Activated CD4-positive, alpha-beta memory T cell treated with anti-CD3 and anti-CD28 coated beads, Interleukin-2, amount 10 ng/mL, durations not matched to agents 7 days and 5 days (primary cell): ENCODE measurements at places on chromosomes 7 and 10.
A peak's percentile ranks its signal among the peaks of the same experiment; 100 is the strongest.

DNA sequence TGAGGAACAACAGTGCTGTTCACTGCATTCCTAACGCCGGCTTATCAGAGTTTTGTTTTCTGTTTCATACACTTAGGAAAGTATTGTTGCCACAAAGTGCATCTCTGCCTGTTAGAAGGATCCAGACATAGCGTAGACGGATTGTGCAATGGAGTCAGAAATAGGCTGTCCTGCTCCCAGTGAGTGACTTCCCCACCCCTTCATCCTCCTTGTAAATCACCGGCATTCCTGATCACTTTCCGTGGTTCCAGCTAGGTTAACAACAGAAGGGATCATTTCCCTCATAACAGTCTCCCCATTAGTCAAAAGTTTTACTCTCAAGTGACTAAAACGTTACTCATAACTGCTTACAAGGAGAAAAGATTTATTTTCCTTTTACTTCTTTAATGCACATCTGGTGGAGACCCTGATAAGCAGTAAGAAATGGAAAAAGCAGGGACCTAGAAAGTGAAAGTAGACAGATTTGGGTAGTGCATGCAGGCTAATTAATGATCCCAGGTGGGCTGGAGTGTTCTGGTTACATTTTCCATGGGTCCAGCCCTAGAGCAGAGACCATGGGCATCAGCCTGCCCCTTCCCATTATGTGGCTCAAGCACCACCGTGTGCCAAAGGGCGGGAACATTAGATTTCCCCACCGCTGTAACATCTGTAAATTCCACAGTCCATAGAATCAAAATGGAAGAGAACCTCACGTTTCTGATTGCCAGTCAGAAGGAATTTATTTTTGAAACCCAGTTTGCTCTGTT lies 395.1 kb upstream of the GALNT17 start:
- no peaks in the 10 kb centered on the region for H3K27me3 ChIP-seq
- peaks cover 2% of the 10 kb centered on the region for H3K36me3 ChIP-seq
- H3K4me1 ChIP-seq, result peaks cover 13% of the 10 kb centered on the region
- no peak overlapping the region for H3K4me3 ChIP-seq
- no peak for DNase-seq

- no peak overlapping the region for H3K27ac ChIP-seq
- H3K36me3 ChIP-seq, result peaks cover 3% of the 10 kb centered on the region
- no peaks in the 10 kb centered on the region for H3K4me1 ChIP-seq
- DNase-seq, result no peak
- no peaks in the 10 kb centered on the region for H3K27me3 ChIP-seq
These were observed 25.5 kb upstream of the RGS10 start for GRCh38 chr10:119567978-119568377.

GRCh38 chr7:37429435-37429791 lies 19.3 kb downstream of the ELMO1 start:
- DNase-seq, result no peak
- H3K27ac ChIP-seq, result no peak overlapping the region
- H3K4me3 ChIP-seq, result no peak overlapping the region

DNA sequence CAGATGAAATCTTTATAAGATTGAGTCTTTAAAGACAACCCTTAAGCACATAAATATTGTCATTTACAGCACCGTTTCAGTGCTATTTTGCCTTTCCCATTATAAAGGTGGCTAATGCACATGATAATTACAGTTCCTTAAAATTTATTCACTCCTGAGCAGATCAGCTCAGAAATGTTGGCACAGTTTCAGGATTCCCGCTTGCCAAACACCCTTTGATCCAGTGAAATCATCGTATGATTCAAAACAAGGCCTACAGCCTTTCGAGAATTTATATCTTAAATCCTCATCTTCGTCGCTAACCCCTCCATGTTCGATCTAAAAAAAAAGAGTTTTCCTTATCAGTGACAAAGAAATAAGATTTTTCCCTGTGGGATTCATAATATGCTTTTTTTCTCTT lies 14.1 kb upstream of the SOSTDC1 start:
- H3K4me3 ChIP-seq, result no peak overlapping the region
- H3K27me3 ChIP-seq, result peaks cover 7% of the 10 kb centered on the region

DNA sequence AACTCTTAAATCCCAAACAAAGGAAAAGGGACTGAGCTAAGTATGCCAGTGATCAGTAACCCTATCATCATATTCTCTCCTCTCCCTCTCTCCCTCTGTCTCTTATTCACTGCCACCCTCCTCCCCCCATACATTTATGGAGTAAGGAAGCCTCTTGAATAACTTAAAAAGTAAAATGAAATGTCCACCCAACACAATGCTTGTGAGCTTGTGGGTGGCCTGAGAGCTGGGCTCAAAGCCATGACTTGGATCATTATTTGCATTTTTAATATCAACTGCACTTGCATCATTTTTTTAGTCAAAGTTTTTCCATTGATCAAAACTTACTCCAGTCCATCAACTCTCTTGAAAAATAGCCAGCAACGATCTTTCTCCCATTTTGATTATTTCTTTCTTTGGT lies 46.8 kb downstream of the FAM107B start:
- no peak overlapping the region for H3K4me3 ChIP-seq
- H3K36me3 ChIP-seq, result no peaks in the 10 kb centered on the region
- H3K4me1 ChIP-seq, result peaks cover 12% of the 10 kb centered on the region
- DNase-seq, result no peak

GRCh38 chr7:37467002-37467401 lies 18.3 kb upstream of the ELMO1 start:
- peaks cover 5% of the 10 kb centered on the region for H3K36me3 ChIP-seq
- no peak overlapping the region for H3K27ac ChIP-seq
- peaks cover 4% of the 10 kb centered on the region for H3K4me1 ChIP-seq

DNA sequence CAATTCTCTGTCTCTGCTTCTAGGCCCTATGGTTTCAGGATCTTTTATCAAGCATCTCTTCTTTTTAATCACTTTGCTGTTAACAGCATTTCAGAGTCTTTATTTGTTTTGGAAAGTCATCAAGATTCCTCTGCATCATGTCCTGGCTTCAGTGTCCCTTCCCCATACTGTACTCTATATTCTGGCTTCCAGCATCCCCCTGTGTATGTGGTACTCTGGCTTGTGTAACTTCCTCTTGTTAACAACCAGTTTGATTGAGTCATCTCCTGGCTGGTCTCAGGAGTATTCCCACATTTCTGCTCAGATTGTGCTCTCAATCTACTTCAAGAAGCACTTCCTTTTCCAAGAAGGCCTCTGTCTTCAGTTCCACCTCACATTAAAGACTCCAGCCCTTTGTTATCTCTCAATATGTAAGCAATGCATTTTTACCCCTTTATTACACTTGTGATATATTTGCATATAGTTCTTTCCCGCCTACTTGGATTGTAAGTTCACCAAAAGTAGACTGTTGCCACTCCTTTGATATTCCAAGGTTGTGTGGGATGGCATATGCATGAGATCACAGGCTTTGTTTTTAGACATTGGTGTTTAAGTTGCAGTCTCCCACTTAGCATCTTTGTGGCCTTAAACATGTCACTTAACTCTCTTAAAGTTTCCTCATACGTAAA lies 15.1 kb upstream of the ATE1 start:
- no peak overlapping the region for H3K27ac ChIP-seq
- peaks cover 4% of the 10 kb centered on the region for H3K27me3 ChIP-seq
- DNase-seq, result no peak
- H3K4me3 ChIP-seq, result no peak overlapping the region

DNA sequence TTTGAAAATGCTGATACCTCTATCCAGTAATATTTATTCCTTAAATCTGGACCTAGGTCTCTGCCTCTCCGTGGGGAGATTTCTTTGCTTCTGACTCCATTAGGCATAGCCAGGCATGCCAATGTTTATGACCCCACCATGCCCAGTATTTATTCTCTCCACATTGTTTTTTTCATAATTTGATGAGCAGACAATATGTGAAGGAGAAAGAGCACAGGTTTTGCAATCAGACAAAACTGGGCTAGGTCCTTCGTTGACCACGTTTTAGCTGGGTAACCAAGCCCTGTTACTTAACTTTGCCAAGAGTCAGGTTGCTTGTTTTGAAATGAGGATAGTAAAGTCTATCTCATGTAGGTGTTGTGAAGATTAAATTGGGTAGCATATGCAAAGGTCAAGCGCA lies 21.6 kb upstream of the PRPS1L1 start:
- no peak for DNase-seq
- H3K36me3 ChIP-seq, result no peaks in the 10 kb centered on the region
- H3K4me1 ChIP-seq, result no peaks in the 10 kb centered on the region
- no peaks in the 10 kb centered on the region for H3K27me3 ChIP-seq
- H3K27ac ChIP-seq, result no peak overlapping the region
- H3K4me3 ChIP-seq, result no peak overlapping the region

GRCh38 chr7:96045919-96046318 lies 273.6 kb downstream of the DYNC1I1 start:
- H3K36me3 ChIP-seq, result no peaks in the 10 kb centered on the region
- H3K4me1 ChIP-seq, result no peaks in the 10 kb centered on the region
- H3K4me3 ChIP-seq, result no peak overlapping the region

DNA sequence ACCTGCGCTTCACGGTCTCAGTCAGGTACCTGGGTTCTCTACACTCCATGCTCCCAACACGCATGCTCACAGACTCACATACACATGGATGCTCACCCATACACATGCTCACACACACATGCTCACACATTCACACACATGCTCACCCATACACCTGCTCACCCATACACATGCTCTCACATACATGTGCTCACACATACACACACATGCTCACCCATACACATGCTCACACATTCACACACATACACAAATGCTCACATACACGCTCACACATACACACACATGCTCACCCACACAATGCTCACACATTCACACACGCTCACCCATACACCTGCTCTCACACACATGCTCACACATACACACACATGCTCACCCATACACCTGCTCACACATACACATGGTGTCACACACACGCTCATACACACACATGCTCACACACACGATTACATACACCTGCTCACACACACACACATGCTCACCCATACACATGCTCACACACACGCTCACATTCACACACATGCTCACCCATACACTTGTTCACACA lies 119.9 kb downstream of the PAXIP1 start:
- no peak for DNase-seq
- no peak overlapping the region for H3K27ac ChIP-seq
- no peaks in the 10 kb centered on the region for H3K4me1 ChIP-seq
- no peaks in the 10 kb centered on the region for H3K36me3 ChIP-seq

GRCh38 chr10:4939224-4940072 lies 23.8 kb upstream of the AKR1C1 start:
- no peaks in the 10 kb centered on the region for H3K36me3 ChIP-seq
- H3K27me3 ChIP-seq, result peaks cover 2% of the 10 kb centered on the region
- H3K4me1 ChIP-seq, result peaks cover 3% of the 10 kb centered on the region
- no peak for DNase-seq
- H3K27ac ChIP-seq, result no peak overlapping the region

GRCh38 chr10:50275650-50276235 lies 24.4 kb upstream of the ASAH2 start:
- no peaks in the 10 kb centered on the region for H3K36me3 ChIP-seq
- no peak overlapping the region for H3K27ac ChIP-seq
- DNase-seq, result peak; percentile 44
- peaks cover 49% of the 10 kb centered on the region for H3K27me3 ChIP-seq
- no peak overlapping the region for H3K4me3 ChIP-seq
- no peaks in the 10 kb centered on the region for H3K4me1 ChIP-seq

DNA sequence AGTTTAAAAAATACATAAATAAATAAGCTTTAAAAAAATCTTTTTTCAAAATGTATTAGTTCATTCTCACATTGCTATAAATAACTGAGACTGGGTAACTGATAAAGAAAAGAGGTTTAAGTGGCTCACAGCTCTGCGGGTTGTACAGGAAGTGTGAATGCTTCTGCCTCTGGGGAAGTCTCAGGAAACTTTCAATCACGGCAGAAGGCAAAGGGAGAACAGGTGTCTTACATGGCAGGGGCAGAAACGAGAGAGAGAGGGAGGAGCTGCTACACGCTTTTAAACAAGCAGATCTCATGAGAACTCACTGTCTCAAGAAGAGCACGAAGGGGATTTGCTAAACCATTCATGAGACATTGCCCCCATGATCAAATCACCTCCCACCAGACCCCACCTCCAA lies 114.6 kb downstream of the DNAJC1 start:
- no peak overlapping the region for H3K4me3 ChIP-seq
- H3K4me1 ChIP-seq, result peaks cover 42% of the 10 kb centered on the region
- peaks cover 50% of the 10 kb centered on the region for H3K36me3 ChIP-seq
- H3K27ac ChIP-seq, result peak overlapping the region; percentile 8
- DNase-seq, result peak; percentile 21
